COLO829 (cell line): ENCODE measurements at places on chromosomes 7 and 10.

- peak; percentile 30 for DNase-seq
These were observed 780.6 kb downstream of the INHBA start for GRCh38 chr7:40922316-40922670.

- DNase-seq, result no peak
These were observed 76.4 kb downstream of the GRK5 start for GRCh38 chr10:119283818-119284217.

GRCh38 chr10:788796-789748 is 99.6 kb upstream of the DIP2C start:
- no peak for DNase-seq

GRCh38 chr10:11437391-11438142 is 173.9 kb downstream of the USP6NL start:
- no peak for DNase-seq

DNA sequence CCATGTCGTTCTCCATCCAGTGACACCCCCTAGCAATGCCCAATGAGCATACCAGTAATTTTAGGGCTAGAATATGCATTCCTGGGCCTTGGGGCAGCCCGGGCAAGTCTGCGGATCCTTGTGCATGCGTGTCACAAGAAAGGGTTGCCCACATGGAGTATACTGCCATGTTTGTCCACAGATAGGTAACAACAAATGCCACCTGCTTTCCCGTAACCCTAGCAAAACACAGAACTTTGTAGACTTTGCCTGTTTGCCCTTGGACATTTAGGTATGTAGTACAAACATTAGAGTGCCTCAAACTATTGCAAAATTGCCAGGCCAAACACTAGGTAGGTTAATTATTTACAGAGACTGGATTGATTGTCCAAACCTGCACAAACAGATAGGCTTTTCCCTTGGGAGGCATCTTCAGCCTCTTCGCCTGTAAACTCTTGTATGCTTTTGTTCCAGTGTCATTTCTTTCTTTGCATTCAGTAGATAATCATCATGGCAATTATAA is 117.0 kb downstream of the ADCY1 start:
- no peak for DNase-seq

- no peak for DNase-seq
These were observed 93.8 kb upstream of the GNA12 start for GRCh38 chr7:2937701-2938513.

DNA sequence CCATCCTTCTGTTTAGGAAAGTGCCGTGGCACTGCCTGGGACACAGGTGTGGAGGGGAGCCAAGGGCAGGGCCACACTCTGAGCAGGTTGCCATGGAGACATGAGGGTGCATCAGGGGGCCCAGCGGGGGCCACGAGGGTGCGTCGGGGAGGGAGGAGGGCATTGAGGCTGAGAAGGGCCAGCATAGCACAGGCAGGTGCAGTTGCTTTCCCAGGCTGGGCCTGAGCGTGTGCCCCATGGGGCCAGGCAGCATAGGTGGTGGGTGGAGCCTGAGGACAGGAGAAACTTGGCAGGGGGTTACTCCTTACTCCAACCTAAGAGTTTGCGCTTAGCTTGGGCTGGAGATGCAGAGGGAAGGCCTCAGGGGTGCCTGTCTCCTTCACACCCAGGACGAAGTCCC is 15.2 kb downstream of the YKT6 start:
- DNase-seq, result no peak

- DNase-seq, result no peak
These were observed 52.2 kb downstream of the R3HCC1L start for GRCh38 chr10:98186681-98187080.
